Activated CD8-positive, alpha-beta memory T cell treated with anti-CD3 and anti-CD28 coated beads, Interleukin-2, amount 10 ng/mL, durations not matched to agents 7 days and 5 days (primary cell): ENCODE measurements at places on chromosomes 4 and X.

- DNase-seq = no peak
Observed at GRCh38 chr4:187193141-187193540, 469.5 kb upstream of the FAT1 start.

DNA sequence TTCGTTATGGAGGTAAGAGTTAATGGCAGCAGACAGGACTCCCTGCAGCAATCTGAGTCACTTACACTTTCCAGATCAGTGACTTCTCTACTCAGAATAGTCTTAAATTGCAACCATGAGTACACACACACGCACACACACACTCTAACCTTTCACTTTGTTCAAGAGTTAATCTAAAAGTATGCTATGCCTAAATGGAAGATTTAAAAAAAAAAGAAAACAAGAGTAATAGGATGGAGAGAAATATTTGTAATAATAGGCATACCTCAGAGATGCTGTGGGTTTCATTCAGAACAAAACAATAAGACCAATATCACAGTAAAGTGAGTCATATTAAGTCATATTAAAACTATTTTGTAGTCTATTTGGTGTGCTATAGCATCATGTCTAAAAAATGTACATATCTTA lies 969.1 kb upstream of the PCDH10 start:
- DNase-seq = no peak

- DNase-seq = no peak
Observed at GRCh38 chr4:147678796-147679549, 5.0 kb downstream of the PRMT9 start.

- no peak for DNase-seq
Observed at GRCh38 chr4:159547645-159548308, 444.9 kb downstream of the RAPGEF2 start.

DNA sequence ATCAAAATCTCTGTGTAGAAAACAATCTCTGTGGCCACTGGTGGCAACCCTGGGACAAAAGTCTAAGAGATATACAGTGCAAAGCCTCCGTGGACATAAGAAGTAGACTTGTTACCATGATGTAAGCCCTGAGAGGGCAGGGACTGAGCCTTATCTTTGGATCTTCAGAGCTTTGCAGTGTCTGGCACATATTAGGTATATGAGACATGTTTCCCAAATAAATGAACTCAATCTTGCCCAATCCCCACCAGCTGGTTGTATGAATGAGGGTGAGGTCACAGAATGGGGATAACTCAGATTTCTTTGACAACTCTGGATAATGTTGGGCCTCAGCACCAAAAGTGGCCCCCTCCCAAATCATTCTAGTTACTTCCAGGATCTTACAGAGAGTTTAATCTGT lies 511.4 kb upstream of the DIPK2B start:
- DNase-seq = no peak

DNA sequence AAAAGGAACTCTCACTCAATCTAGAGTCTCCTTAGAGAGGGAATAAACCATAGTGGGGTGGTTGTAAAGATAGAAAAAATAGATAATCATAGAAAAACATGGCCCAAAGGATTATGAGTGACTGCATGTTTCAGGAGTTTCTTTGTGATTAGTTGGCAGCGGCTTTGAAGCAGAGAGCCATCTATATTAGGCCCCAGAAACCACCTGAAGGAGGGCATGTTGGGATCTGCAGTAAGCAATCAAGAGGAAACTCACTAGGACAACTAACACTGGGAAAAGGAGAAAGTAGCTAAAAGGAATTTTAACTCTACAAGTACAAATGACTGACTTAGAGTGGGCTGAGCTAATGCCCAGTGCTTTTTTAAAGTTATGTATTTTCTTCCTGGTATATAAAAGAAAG lies 269.2 kb upstream of the NRK start:
- no peak for DNase-seq

- DNase-seq = no peak
Observed at GRCh38 chr4:59484944-59485343, 1715.2 kb upstream of the ADGRL3 start.

DNA sequence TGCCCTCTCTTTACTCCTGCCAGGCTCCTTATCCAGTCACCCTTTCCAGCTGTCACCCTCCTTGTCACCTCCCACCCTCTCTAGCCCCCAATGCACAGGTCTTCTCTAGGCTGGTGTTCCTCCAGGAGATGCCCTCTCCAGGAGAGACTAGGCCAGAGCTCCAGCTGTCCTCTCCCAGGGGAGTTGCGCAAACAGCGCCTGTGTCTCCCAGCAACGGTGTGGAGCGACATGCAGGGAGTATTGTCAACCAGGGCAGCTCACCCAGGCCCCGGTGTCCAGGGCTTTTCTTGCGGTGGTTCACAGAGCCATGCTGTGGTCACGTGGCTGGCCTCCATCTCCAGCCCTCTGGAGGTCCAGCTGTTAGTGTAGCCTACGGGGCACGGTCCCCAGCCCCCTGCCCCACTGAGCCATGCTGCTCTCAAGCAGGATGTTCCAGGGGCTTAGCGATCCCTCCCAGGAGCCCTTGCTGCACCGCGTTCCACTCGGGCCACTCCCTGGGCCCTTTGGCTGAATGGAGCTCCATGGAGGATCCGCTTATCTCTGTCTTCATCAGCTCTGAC lies 34.8 kb downstream of the CCNQ start:
- no peak for DNase-seq
